ENCODE measurements at places on chromosomes 11 and 22. TPM values are rescaled to one million over a fixed set of nuclear protein-coding genes. Genes with fewer than 3 reads are reported as not detected.

DNA sequence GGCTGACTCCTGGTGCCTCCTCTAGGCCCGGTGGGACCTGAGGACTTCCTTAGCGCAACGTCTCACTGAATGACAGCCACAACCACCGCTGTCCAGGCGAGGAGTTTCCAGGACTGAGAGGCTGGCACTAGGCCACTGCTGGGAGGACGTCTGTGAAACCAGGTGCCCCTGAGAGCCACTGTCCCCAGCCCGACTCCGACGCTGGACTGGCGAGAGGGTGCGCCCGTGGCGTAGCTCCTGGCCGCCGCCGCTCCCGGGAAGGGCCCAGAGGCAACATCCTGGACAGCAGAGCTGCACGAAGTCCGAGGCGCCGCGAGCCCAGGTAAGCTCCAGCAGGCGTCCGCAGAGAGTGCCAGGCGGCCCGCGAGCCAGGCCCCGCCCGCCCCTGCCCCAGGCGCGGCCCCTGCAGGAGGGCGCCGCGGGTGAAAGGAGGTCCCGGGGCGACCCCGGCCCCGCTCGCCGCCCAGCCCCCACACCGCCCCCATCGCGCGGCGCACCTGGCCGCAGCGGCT is 525 bp downstream of the DGCR2 start:
- H3K27me3 ChIP-seq, result no peaks in the 10 kb centered on the region
- H3K36me3 ChIP-seq, result peaks cover 4% of the 10 kb centered on the region
- peaks cover 48% of the 10 kb centered on the region for H3K4me1 ChIP-seq
- peak overlapping the region; percentile 79 for H3K27ac ChIP-seq
- DNase-seq, result peak; percentile 33

DNA sequence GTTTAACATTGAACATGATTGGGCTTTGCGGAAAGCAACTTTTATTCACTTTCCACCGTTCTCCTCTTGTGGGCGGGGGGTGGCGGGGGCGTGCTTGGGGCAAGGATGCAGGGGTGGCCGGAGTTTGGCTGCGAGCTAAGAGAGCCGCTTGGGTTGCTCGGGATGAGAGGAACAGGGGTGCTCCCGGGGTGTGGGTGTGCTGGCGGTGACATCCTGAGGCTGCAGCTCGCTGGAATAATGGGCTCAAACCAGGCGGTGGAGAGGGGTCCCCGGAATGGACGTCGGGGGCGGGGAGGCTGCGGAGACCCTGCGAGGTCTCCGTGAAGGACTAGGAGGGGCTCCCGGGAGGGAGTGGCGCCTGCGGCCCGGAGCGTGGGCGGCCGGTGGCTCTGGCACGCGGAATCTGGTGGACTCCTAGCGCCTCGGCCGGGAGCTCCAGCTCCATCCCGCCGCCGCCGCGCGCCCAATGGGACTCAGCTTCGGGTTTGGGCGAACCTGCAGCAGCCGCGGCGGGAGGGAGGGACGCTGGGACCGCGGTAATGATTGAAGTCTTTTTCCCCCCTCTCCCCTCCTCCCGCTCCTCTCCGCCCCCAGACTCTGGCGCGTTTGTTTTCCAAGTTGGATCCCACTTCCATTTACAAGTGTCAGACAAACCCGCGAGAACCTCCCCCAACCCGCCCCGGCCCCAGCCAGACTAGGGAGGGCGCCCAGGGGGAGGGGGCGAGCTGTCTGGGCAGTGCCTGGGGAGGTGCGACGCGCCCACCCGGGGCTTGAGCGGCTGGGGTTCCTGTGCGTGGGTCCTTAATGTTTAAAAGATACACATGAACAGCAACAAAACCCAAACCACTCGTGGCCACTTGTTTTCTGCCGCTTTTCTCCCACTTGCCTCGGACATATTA is 2.0 kb downstream of the FAT3 start:
- no peaks in the 10 kb centered on the region for H3K4me1 ChIP-seq
- H3K4me3 ChIP-seq, result no peak overlapping the region
- no peak overlapping the region for H3K27ac ChIP-seq
- H3K27me3 ChIP-seq, result peaks cover 59% of the 10 kb centered on the region

The APOL5 gene
- total RNA-seq, result not detected

DNA sequence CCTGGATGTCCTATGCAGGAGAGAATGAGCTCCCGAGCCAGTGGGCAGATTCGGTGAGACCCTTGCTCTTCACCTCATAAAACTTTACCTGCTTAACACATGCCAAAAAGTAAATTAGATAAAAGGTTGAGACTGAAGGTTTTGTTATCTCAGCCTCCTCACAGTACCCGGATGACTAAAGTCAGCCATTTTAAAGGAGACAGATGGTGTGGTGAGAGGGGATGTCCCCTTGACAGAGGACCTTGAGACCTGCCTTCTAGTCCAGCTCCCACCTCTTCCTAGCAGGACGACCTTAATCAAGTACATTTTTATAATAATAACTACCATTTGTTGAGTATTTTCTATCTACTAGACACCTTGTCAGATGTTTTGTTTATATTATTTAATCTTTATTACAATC is 39.7 kb downstream of the C11orf91 start:
- no peaks in the 10 kb centered on the region for H3K36me3 ChIP-seq
- no peaks in the 10 kb centered on the region for H3K4me1 ChIP-seq
- DNase-seq, result no peak
- H3K27ac ChIP-seq, result no peak overlapping the region

- no peak for DNase-seq
- H3K4me1 ChIP-seq, result no peaks in the 10 kb centered on the region
- no peaks in the 10 kb centered on the region for H3K36me3 ChIP-seq
- no peak overlapping the region for H3K4me3 ChIP-seq
- H3K27me3 ChIP-seq, result no peaks in the 10 kb centered on the region
- no peak overlapping the region for H3K27ac ChIP-seq
These were observed 52.0 kb upstream of the MPEG1 start for GRCh38 chr11:59264736-59265135.
